Frontal cortex (tissue), 4 donors: ENCODE measurements at places on chromosomes 3 and 15.
A peak's percentile ranks its signal among the peaks of the same experiment; 100 is the strongest.

DNA sequence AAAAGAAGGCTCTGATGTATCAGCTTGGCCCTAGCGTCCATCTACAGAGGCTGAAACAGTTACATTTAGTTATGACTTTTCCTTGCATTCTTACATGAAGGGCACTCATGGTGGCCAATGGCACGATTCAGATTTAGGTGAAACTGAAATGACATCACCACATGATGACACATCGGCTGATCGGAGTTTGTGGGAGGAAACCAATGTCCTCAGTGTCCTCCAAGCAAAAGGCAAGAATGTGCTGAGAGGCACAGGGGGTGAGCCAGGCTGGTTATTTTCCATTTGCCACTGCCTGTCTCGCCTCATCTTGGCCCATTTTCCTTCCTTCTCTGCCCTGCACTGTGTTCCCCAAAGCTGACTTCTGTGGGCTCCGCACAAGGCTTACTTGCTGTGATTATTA is 34.4 kb downstream of the TARS3 start:
- DNase-seq, result no peak

GRCh38 chr3:81789691-81790090 is 28.2 kb upstream of the GBE1 start:
- no peak for DNase-seq

DNA sequence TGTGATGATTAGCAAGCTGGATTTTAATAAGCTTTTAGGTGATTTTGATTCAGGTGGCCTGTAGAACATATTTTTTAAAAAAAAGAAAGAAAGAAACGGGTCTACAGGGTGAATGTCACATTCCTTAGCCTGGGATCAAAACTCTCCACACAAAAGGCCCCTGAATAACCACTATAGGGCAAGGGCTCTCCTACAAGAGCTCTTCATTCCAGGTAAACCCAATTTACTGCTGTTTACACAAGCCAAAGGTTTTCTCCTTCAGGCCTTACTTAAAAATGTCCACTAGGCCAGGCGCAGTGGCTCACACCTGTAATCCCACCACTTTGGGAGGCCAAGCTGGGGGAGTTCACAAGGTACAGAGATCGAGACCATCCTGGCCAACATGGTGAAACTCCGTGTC is 8.3 kb downstream of the MSL2 start:
- DNase-seq, result no peak

- DNase-seq, result no peak
Observed at GRCh38 chr15:94259121-94259751, 27.9 kb downstream of the MCTP2 start.

DNA sequence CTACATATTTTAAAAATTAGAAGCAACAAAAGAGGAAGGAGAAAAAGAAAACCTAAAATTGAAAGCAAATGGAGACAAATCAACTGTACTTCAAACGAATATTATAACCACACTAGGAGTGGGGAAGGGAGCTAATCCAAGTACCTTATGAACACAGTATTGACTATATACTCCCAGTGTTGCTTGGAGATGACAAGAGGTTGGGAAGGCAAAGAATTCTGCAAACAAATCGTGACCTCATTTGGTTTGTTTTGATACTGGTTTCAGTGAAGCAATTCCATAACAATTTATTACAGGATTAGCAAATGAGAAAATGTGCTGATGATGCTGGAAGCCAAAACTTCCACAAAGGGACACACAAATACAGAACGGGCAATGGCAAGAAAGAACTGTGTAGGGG is 268.1 kb downstream of the ULK4 start:
- no peak for DNase-seq

- DNase-seq, result no peak
Observed at GRCh38 chr3:42549131-42549530, 32.6 kb downstream of the SEC22C start.

- no peak for DNase-seq
Observed at GRCh38 chr3:150697646-150698045, 6.1 kb downstream of the ERICH6 start.

DNA sequence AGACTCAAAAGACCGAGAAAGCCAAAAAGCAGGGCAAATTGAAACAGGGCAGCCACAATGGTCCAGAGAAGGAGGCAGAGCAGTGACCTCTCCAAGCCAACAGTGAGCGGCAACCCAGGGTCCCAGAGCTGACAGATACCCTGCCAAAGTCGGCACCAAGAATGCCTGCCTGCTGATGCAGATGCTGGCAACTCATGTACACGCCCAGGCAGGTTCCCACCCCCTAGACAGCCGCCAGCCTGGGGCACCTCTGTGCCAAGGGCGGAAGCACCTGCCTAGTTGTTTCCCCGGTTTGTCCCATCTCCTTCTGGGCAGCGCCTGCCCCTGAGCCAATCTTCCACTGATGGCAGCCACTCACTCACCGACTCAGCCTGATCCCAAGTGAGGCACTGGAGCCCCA is 22.1 kb downstream of the KLHL25 start:
- no peak for DNase-seq

DNA sequence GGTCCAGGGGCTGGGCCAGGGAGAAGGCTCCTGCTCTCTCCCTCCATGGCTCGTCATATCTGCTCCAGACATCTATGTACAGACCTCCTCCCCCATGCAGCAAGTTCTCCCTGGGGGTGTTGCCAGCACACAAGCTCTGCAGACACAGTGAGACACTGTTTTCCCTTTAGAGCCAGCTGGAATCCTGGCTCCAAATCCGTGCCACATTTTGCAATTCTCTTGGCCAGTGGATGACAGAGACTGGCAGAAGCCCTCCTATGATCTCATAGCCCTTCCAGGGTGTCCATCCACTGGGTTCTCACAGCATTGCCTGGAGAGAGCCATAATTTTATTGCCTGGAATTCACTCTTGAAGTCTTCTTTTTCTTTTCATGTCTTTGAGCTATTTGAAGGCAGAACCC is 203.9 kb downstream of the TLE3 start:
- peak; percentile 64 for DNase-seq

DNA sequence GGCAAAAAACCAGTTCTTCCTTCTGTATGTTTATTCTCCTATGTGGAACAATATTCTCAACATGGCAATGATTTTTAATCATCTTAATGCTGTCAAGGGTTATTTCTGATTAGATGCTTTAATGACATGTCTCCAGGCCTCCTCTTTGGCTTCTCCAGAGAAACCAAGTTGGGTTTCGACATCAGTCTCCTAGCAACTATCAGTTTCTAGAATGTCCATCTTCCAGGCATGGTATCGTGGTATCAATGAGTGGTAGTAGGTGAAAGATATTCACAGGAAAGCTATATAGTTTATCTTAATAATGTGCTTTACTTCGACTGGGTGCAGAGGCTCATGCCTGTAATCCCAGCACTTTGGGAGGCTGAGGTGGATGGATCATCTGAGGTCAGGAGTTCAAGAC is 128.5 kb downstream of the C3orf70 start:
- DNase-seq, result no peak

GRCh38 chr15:59885832-59886231 is 118.3 kb upstream of the FOXB1 start:
- DNase-seq, result no peak

GRCh38 chr3:160757233-160758106 is 1.4 kb downstream of the PPM1L start:
- DNase-seq, result no peak

DNA sequence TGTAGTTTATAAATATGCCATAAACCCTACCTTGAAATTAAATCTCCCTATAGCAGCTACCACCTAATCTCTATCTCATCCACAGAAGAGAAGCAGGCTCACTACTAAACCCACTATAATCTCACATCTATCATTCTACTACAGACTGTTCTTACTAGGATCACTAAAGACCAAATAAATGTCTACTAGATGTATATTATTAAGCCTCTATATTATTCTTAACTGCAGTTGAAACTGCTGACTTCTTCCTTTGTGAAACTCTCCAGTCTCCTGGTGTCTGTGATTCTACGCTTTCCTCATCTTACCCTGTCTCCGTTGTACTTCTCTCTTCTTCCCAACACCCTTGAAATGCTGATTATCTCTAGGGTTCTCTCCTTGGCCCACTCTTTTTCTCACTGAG is 1154.0 kb downstream of the IGSF11 start:
- no peak for DNase-seq

GRCh38 chr3:39165518-39165917 is 12.1 kb upstream of the CSRNP1 start:
- no peak for DNase-seq

DNA sequence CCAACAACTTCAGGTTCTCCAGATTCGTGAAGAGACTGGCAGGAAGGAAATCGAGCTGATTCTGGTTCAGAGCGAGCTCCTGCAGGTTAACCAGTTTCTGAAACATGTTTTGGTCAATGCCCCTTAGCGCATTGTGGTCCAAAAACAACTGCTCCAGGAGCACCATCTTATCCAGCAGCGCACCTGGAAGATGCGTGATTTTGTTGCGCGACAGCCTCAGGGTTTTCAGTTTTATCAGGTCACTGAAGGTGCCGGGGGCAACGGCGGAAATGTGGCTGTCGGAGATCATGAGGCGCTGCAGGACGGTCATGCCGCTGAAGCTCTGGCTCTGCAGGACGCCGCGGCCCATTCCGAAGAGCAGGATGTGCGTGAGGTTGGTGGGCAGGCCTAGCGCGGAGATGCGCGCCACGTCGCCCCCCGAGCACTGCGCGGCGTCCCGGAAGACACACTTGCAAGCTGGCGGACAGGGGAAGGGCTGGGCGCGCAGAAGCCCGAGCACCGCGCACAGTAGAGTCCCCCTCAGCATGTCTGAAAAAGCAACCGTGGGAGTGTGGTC is 1.2 kb downstream of the GP5 start:
- no peak for DNase-seq

DNA sequence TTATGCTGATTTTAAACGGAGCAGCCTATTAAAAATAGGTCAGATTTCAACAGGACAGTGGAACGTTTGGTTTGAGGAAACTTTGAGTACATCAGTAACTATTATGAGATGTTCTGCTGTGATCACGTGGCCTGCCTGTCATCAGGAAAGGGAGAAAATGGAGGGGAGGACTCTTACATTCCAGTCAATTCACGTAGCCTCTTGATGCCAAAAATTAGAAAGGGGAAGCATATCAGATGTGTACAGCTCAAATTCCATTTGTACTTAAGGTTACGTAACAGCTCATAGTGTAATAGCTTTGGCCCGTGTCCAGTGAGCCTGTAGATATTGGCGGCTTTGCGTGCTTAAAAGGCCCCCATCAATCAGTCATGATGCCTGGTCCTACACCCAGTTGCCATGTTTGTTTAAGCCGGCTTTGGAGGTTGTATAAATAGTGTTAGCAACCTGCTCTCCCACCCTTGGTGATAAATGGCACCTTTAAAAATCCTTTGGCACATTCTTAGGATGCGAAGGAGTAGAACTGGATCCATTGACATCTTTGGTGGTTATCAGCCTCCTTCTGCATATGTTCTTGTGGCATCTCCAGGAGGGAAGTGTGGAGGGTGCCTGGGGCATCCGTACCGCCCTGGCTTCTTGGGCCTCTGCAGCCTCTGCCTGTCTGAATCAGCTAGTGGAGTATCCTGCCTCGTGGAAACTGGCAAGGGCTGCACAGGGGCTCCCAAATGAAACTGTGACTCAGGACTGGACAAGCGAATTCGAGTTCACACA is 163.9 kb downstream of the THSD4 start:
- no peak for DNase-seq

GRCh38 chr3:153130312-153130977 is 31.6 kb upstream of the RAP2B start:
- DNase-seq, result no peak

GRCh38 chr3:5503136-5503535 is 315.6 kb downstream of the EDEM1 start:
- DNase-seq, result no peak

DNA sequence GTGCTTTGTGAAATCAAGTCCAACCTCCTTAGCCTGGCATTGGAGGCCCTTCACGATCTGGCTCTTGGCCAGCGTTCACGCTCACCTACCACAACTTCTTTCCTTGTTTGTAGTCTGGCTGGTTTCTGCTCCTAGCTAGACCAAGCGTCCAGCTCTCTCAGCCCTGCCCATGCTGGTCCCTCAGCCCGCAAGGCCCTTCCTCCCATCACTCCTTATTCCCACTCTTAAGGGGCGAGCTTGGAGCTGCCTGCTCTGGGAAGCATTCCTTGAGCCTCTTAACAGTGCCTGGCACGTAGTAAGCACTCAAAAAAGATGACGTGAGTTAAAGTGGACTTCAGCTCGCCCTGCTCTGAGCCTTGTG is 8.7 kb downstream of the SLC6A6 start:
- DNase-seq, result no peak

GRCh38 chr15:70328679-70329115 is 231.0 kb upstream of the TLE3 start:
- no peak for DNase-seq

GRCh38 chr15:50810128-50810527 is 44.6 kb upstream of the SPPL2A start:
- no peak for DNase-seq

DNA sequence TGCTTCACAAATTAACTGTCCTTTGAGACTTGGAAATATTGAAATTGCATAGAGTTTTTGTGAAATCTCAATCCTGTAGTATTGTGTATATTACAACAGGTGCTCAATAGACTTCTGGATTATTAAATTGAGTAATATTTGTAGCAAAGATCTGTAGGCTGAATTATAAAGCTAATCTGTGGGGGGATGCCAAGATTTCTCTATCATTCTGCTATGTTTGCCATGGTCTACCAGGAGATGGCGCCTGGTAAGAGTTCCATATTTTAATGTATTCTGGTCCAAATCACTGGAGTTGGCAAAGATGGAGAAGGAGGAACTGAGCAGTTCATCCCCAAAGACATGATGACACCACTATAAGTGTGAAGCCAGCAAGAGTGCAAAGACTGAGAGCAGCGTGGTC is 340.9 kb upstream of the TPRG1 start:
- DNase-seq, result no peak

DNA sequence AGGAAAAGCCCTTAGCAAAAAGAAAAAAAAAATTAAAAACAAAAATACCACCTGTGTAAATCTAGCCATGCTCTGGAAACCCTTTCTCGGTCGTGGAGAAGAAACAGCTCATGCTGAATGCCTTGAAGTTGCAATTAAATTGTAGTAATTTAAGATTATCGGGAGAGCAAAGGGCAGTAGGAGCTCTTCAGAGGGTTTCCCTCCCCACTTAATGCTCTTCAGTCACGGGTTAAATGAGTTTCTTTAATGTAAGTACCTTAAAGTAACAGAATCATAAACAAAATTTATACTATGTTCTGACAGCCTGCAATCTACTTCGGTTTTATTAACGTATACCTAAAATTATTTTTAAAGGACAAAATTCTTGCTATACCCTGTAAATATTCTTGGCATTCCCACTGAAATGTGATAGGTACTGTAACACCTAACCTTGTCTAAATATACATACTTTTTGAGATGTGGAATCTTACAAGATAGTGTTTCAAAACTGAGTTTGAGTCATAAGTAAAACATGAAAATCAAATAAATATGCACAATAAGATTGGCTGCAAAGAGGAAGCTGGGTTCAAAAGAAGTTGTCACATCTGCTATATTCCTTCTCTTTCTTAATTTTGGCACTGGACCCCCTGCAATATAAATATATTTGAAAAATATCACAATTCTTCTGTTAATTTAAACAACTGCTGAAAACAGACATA is 5.3 kb downstream of the FOXP1 start:
- DNase-seq, result no peak

GRCh38 chr3:53236112-53236841 is 19.5 kb downstream of the TKT start:
- peak; percentile 43 for DNase-seq

- no peak for DNase-seq
Observed at GRCh38 chr15:80183886-80184285, 31.1 kb downstream of the FAH start.
